IMR-90 (cell line): ENCODE measurements at places on chromosomes 7 and 10. TPM values are rescaled to one million over a fixed set of nuclear protein-coding genes. Genes with fewer than 3 reads are reported as not detected.

CRTAC1 gene
- not detected in 2 replicates for total RNA-seq

ENTPD7 gene
- 20.0 and 23.3 TPM in 2 replicates for total RNA-seq

GPR37 gene
- 9.2 and 9.3 TPM in 2 replicates for total RNA-seq

DNA sequence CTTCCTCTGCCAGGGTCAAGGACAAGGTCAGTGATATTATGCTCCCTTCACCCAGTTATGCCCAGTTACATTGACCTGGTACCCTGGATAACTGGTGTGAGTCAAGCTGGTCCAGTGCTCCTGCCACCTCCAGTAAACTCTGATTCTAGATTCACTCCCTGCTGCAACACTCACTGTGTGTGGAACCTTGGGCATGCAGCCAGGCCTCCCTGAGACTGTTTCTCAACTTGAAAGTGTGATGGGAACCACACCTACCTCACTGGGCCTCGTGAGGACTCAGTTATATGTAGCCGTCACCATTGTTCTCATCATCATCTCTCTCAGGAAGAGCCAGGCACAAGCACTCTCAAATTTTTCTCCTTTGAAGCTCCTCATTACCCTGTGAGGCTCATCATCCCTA is 935 bp upstream of the ZNF736 start:
- H3K4me1 ChIP-seq, result no peaks in the 10 kb centered on the region
- no peak overlapping the region for H3K27ac ChIP-seq
- no peak overlapping the region for H3K4me3 ChIP-seq
- no peak for DNase-seq
- H3K36me3 ChIP-seq, result no peaks in the 10 kb centered on the region
- H3K27me3 ChIP-seq, result no peaks in the 10 kb centered on the region

NODAL gene
- total RNA-seq, result not detected in 2 replicates

DNA sequence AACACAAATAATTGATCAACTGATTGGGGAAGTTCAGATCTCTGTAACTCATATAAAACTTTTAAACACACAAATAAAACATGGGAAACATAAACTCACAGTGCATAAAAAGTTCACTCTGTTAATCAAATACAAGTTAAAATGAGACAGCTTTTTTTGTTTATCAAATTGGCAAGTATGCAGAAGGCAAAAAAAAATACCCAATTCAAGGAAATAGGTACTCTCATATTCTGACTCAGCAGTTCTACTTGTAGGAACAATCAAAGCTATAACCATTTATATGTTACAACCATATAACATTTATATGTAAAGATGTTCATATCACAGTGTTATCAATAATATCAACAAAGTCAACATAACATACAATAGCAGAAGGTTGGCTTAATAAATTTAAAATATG is 102.0 kb downstream of the CNOT4 start:
- no peak for DNase-seq
- no peaks in the 10 kb centered on the region for H3K4me1 ChIP-seq
- no peaks in the 10 kb centered on the region for H3K27me3 ChIP-seq
- no peak overlapping the region for H3K27ac ChIP-seq

IFIT1 gene
- total RNA-seq, result 6.8 and 7.5 TPM in 2 replicates

DNA sequence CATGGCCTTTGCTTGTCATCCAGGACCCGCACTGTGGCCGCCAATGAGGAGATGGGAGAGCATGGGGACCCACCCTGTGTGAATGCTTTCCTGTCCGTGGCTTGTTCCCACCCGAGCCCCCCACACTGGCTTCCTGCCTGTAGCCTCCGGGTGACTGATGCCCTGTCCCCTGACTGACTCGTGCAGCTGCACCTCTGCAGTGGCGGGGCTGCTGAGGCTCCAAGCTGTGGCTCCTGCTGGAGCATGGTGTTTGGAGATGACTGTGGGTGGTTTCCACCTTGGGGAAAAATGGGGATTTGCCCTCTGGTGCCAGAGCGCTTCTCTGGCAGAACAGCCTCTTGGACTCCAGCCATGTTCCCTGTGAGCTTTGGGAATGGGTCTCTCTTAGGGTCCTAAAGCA is 2.1 kb downstream of the CAMK1D start:
- no peaks in the 10 kb centered on the region for H3K4me1 ChIP-seq
- H3K27me3 ChIP-seq, result peaks cover 8% of the 10 kb centered on the region
- H3K36me3 ChIP-seq, result no peaks in the 10 kb centered on the region
- no peak overlapping the region for H3K4me3 ChIP-seq

PRPF18 gene
- total RNA-seq, result 10.0 and 34.4 TPM in 2 replicates

GRCh38 chr10:30538086-30538485 is 91.5 kb downstream of the LYZL2 start:
- H3K4me3 ChIP-seq, result no peak overlapping the region
- no peaks in the 10 kb centered on the region for H3K36me3 ChIP-seq
- H3K27ac ChIP-seq, result no peak overlapping the region
- DNase-seq, result peak; percentile 27
- H3K27me3 ChIP-seq, result peaks cover 9% of the 10 kb centered on the region
- 0 out of 2 replicates have a peak, but pooled peaks cover 2% of the 10 kb centered on the region for H3K4me1 ChIP-seq

GRCh38 chr10:92027141-92027540 is 103.6 kb downstream of the BTAF1 start:
- H3K36me3 ChIP-seq, result peaks cover 21% of the 10 kb centered on the region
- DNase-seq, result peak; percentile 63
- H3K4me3 ChIP-seq, result no peak overlapping the region

MEOX2 gene
- under 0.01 TPM in 1 of 2 replicates, not detected in the other for total RNA-seq

DNA sequence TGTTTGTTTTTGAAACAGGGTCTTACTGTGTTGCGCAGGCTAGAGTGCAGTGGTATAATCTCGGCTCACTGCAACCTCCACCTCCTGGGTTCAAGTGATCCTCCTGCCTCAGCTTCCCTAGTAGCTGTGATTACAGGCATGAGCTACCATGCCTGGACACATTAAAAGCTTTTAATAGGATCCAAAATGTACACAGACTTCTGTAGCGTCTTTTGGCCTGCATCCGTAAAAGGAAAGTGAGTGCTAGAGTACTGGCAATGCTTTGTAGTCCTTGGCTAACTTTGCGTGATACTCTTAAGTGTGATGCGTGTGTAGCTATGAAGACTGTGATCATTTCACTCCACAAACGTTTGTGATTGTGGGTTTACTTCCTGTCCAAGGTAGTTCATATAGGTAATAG is 13.3 kb downstream of the ZRANB1 start:
- peak overlapping the region; percentile 49; the same call in 1 of the 2 replicates for H3K27ac ChIP-seq
- no peaks in the 10 kb centered on the region for H3K27me3 ChIP-seq

DNA sequence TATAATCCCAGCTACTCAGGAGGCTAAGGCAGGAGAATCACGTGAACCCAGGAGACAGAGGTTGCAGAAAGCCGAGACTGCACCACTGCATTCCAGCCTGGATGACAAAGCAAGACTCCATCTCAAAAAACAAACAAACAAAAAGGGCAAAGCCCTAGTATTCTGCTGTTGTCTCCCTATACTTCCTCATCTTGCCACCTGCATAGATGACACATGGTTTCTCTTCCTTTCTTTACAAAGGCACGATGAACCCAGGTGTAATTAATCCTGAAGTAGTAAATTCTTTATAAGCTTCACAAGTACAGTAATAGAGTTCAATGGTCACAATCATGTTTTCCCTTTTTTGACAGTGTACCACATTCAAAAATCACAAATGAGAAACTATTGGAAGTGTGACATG is 9.8 kb upstream of the ZNF727 start:
- no peak overlapping the region for H3K27ac ChIP-seq
- H3K27me3 ChIP-seq, result no peaks in the 10 kb centered on the region
- no peak overlapping the region for H3K4me3 ChIP-seq

DNA sequence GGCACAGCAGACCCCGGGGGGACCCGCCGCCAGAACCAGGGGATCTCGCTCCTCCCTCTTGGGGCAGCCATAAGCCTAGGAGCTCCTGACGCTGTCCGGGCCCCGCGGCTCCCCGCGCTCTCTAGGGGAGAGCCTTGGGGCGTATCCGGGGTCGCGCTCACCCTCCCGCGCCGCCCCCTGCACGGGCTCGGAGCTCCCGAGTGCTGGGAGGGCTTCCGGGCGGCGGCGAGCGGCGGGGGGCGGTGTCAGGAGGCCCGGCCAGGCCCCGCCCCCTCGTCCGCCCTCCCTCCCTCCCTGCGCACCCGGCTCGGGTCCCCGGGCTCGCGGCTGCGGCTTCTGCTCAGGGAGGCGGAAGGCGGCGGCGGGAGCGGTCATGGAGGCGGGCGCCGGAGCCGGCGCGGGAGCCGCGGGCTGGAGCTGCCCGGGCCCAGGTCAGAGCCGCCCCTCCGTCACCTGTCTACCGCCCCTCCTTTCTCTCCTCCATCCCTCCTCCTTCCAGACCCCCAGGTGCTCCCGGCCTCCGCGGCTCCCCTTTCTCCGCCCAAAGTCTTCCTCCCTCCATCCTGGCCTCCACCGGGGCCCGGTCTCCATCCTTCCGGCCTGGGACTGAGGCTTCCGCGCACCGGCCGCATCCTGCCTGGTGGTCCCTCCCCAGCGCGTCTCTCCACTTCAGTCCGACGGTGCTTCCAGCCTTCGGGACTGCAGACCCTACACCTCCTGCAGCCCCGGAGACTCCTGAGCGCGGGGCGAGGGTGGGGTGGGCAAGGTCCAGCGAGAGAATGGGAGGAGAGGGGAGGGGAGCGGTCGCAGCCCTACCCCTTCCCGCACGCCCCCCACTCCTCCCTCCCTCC is at the start of gene CCDC136:
Gene CCDC136 (plus strand): TSS at position 848 of the 851 bp plus-strand sequence. CDS start 444 bp downstream, outside the sequence.
- peaks cover 9% of the 10 kb centered on the region for H3K4me1 ChIP-seq
- DNase-seq, result peak; percentile 38
- H3K27me3 ChIP-seq, result peaks cover 11% of the 10 kb centered on the region; the same call in 1 of the 2 replicates
- H3K36me3 ChIP-seq, result peaks cover 6% of the 10 kb centered on the region

- no peaks in the 10 kb centered on the region for H3K36me3 ChIP-seq
- DNase-seq, result no peak
- no peaks in the 10 kb centered on the region for H3K4me1 ChIP-seq
- no peaks in the 10 kb centered on the region for H3K27me3 ChIP-seq
- H3K27ac ChIP-seq, result no peak overlapping the region
Observed at GRCh38 chr10:44154956-44155355, 229.9 kb downstream of the CXCL12 start.

CPA1 gene
- total RNA-seq, result not detected in 2 replicates

DNA sequence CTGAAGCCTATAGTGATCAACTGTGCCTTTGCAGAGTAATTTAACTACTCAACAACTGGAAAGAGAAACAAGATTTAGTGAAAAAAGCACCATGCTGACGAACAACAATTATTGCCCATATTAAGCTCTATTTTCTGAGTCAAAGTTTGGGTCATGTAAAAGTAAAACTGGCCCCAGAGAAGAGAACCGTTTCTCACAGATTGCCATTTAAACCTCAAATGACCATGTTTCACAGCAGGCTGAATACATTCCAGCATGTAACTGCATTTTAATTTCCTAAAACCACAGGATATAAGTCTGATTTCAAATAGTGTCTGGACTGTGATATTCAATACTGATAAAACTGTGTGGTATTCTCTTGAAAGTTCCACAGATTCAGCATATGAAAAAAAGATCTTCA is 140.7 kb downstream of the ATE1 start:
- no peak for DNase-seq
- H3K27ac ChIP-seq, result no peak overlapping the region

SDK1 gene
- total RNA-seq, result 1.1 and 1.6 TPM in 2 replicates

GRCh38 chr7:152579070-152579469 is 96.9 kb downstream of the XRCC2 start:
- no peak overlapping the region for H3K4me3 ChIP-seq
- no peaks in the 10 kb centered on the region; the same call in 1 of the 2 replicates for H3K27me3 ChIP-seq
- no peaks in the 10 kb centered on the region for H3K4me1 ChIP-seq
- DNase-seq, result no peak
- no peaks in the 10 kb centered on the region for H3K36me3 ChIP-seq
- H3K27ac ChIP-seq, result no peak overlapping the region

- no peak for DNase-seq
- H3K4me3 ChIP-seq, result no peak overlapping the region
- H3K36me3 ChIP-seq, result no peaks in the 10 kb centered on the region
- no peaks in the 10 kb centered on the region for H3K27me3 ChIP-seq
- H3K4me1 ChIP-seq, result no peaks in the 10 kb centered on the region
Observed at GRCh38 chr10:117646718-117647117, 104.2 kb downstream of the EMX2 start.

GRCh38 chr7:36198854-36199266 is 45.8 kb downstream of the EEPD1 start:
- no peak overlapping the region for H3K4me3 ChIP-seq
- peak; percentile 50 for DNase-seq
- H3K4me1 ChIP-seq, result peaks cover 23% of the 10 kb centered on the region
- H3K27me3 ChIP-seq, result no peaks in the 10 kb centered on the region
- H3K27ac ChIP-seq, result no peak overlapping the region

GRCh38 chr7:141073173-141073640 is 657 bp upstream of the TMEM178B start:
- peaks cover 1% of the 10 kb centered on the region; the same call in 1 of the 2 replicates for H3K4me1 ChIP-seq
- peak; percentile 44 for DNase-seq
- no peak overlapping the region for H3K27ac ChIP-seq
- peak overlapping the region; percentile 47 for H3K4me3 ChIP-seq
- no peaks in the 10 kb centered on the region for H3K36me3 ChIP-seq

MEPCE gene
- 20.3 and 22.9 TPM in 2 replicates for total RNA-seq

GALNT17 gene
- total RNA-seq, result not detected in 2 replicates

DNA sequence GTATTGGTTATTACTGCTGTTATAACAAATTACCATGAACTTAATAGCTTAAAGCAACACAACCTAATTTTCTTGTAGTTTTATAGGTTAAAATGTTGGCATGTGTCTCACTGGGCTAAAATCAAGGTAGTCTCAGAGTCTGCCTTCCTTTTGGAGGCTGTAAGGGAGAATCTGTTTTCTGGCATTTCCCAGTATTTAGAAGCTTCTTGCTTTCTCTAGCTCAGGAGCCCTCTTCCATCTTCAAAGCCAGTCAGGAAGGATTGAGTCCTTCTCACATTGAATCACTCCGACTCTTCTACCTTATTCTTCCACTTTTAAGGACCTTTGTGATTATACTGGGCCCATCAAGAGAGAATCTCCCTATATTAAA is 156.2 kb downstream of the MBL2 start:
- H3K4me1 ChIP-seq, result peaks cover 8% of the 10 kb centered on the region
- H3K36me3 ChIP-seq, result no peaks in the 10 kb centered on the region
- DNase-seq, result no peak
- peak overlapping the region; percentile 47; the same call in 1 of the 2 replicates for H3K27ac ChIP-seq
- no peak overlapping the region for H3K4me3 ChIP-seq

ZNF365 gene
- 2.5 and 3.2 TPM in 2 replicates for total RNA-seq

CPEB3 gene
- 0.18 and 0.28 TPM in 2 replicates for total RNA-seq

GRCh38 chr7:117034851-117035464 is 81.7 kb downstream of the ST7 start:
- no peak overlapping the region for H3K27ac ChIP-seq
- H3K36me3 ChIP-seq, result no peaks in the 10 kb centered on the region
- H3K4me1 ChIP-seq, result peaks cover 2% of the 10 kb centered on the region; the same call in 1 of the 2 replicates
- DNase-seq, result peak; percentile 69

GRCh38 chr10:100109670-100110069 is 28.0 kb upstream of the CPN1 start:
- no peak overlapping the region for H3K4me3 ChIP-seq
- no peak overlapping the region for H3K27ac ChIP-seq
- peaks cover 21% of the 10 kb centered on the region for H3K27me3 ChIP-seq
- no peak for DNase-seq

BUB3 gene
- total RNA-seq, result 346 and 384 TPM in 2 replicates
